ENCODE measurements at places on chromosomes 4 and X. TPM values are rescaled to one million over a fixed set of nuclear protein-coding genes. Genes with fewer than 3 reads are reported as not detected.

ATP2B3 gene
- total RNA-seq = not detected

TASL gene
- 1.3 TPM for total RNA-seq

DNA sequence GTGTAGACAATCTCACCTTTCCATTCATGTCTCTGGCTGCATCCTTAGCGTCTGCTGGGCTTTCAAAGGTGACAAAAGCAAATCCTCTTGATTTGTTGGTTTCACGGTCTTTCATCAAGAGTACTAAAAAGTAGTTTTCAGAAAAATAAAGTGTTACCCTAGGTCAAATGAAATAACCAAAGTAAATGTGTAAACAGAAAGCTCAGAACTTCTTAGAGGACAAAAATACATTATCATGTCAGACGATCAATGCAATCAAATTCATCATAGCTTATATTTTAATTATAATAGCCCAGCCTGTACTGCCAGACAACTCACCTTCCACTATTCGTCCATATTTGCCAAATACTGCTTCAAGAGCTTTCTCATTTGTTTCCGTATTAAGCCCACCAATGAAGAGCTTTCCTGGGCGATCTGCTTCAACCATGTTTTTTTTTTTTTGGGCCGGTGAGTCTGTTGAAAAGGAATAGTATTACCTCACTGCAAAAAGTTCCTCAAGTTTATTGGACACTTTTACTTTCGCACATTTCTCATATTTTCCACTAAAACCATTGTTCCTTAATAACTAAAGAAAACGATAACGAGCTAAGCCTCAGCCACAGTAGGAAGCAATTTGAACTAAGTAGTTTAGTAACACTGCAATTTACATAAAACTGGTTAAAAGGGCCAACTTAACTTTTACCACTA lies 1.4 kb downstream of the RBMX start:
- H3K4me3 ChIP-seq = peak overlapping the region; percentile 62
- no peak for DNase-seq
- peak overlapping the region; percentile 80 for H3K27ac ChIP-seq

DNA sequence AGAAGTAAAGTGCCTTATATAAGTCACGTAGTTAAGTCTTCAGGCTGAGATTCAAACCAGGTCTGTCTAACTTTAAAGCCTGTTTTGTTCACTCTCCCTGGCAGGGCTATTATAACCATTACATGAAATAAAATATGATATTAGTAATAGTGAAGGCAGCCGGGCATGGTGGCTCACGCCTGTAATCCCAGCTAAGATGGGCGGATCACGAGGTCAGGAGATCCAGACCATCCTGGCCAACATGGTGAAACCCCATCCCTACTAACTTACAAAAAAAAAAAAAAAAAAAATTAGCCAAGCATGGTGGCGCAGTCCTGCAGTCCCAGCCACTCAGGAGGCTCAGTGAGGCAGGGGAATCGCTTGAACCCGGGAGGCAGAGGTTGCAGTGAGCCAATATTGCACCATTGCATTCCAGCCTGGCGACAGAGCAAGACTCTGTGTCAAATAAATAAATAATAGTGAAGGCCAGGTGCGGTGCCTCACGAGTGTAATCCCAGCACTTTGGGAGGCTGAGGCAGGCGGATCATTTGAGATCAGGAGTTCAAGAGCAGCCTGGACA lies 22.1 kb upstream of the SOWAHD start:
- no peak overlapping the region for H3K4me3 ChIP-seq
- H3K4me1 ChIP-seq = no peaks in the 10 kb centered on the region
- H3K27ac ChIP-seq = no peak overlapping the region
- no peaks in the 10 kb centered on the region for H3K36me3 ChIP-seq
- no peaks in the 10 kb centered on the region for H3K27me3 ChIP-seq

- H3K4me3 ChIP-seq = no peak overlapping the region
- no peaks in the 10 kb centered on the region for H3K4me1 ChIP-seq
- DNase-seq = no peak
- no peaks in the 10 kb centered on the region for H3K36me3 ChIP-seq
- no peaks in the 10 kb centered on the region for H3K27me3 ChIP-seq
- H3K27ac ChIP-seq = no peak overlapping the region
These were observed 8.8 kb downstream of the JAKMIP1 start for GRCh38 chr4:6191448-6192130.

DNA sequence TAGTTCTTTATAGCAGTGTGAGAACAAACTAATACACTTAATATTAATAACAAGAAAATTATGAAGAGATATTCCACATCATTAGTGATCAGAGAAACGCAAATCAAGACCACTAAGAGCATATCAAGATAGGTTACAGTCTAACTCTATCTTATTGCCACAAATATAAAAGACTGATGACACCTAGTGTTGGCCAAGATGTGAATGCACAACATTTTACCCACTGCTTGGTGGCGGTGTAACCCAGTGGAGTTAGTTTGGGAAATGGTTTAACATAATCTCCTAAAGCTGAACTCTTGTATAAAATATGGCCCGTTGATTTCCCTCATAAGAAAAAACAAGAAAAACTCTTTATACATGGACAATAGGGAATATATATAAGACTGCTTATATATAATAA lies 92.4 kb downstream of the SLITRK2 start:
- H3K4me3 ChIP-seq = no peak overlapping the region
- no peaks in the 10 kb centered on the region for H3K36me3 ChIP-seq
- no peaks in the 10 kb centered on the region for H3K27me3 ChIP-seq
- no peak for DNase-seq

GRCh38 chr4:119315036-119315435 lies 6.9 kb downstream of the FABP2 start:
- H3K27ac ChIP-seq = no peak overlapping the region
- H3K4me3 ChIP-seq = no peak overlapping the region
- H3K4me1 ChIP-seq = no peaks in the 10 kb centered on the region
- no peak for DNase-seq

- peaks cover 55% of the 10 kb centered on the region for H3K4me1 ChIP-seq
- H3K27me3 ChIP-seq = no peaks in the 10 kb centered on the region
- DNase-seq = no peak
- no peak overlapping the region for H3K4me3 ChIP-seq
- H3K27ac ChIP-seq = no peak overlapping the region
These were observed 61.5 kb downstream of the TMEM131L start for GRCh38 chr4:153527690-153528089.

GRCh38 chr4:174520660-174521059 lies 1.6 kb downstream of the HPGD start:
- no peaks in the 10 kb centered on the region for H3K27me3 ChIP-seq
- H3K36me3 ChIP-seq = no peaks in the 10 kb centered on the region
- DNase-seq = no peak
- H3K27ac ChIP-seq = peak overlapping the region; percentile 82
- no peaks in the 10 kb centered on the region for H3K4me1 ChIP-seq

GRCh38 chr4:121108557-121108956 lies 36.2 kb upstream of the NDNF start:
- H3K27ac ChIP-seq = no peak overlapping the region
- no peak overlapping the region for H3K4me3 ChIP-seq
- H3K4me1 ChIP-seq = no peaks in the 10 kb centered on the region
- no peaks in the 10 kb centered on the region for H3K27me3 ChIP-seq
- DNase-seq = no peak

Data from right lobe of liver (tissue), 6 donors.